Epithelial cell of alveolus of lung (primary cell): ENCODE measurements at places on chromosomes 3 and 15. TPM values are rescaled to one million over a fixed set of nuclear protein-coding genes. Genes with fewer than 3 reads are reported as not detected.

The RLBP1 gene
- not detected in 2 replicates for total RNA-seq

The ADAMTSL3 gene
- 1.3 and 4.2 TPM in 2 replicates for total RNA-seq

The CLDN16 gene
- 0.26 TPM in 1 of 2 replicates, not detected in the other for total RNA-seq

The NTRK3 gene
- total RNA-seq = 0.26 TPM in 1 of 2 replicates, not detected in the other

The SAMD7 gene
- total RNA-seq = not detected in 2 replicates

The NLGN1 gene
- 1.4 and 2.5 TPM in 2 replicates for total RNA-seq

The ZNF662 gene
- total RNA-seq = 1.3 and 3.0 TPM in 2 replicates

The NPAP1 gene
- total RNA-seq = not detected in 2 replicates

The STRA6 gene
- 0.80 and 13.1 TPM in 2 replicates for total RNA-seq

The GOLGA8S gene
- total RNA-seq = not detected in 2 replicates

The GOLGA6L6 gene
- total RNA-seq = not detected in 2 replicates

The FBN1 gene
- total RNA-seq = 130 and 283 TPM in 2 replicates

The GALNT15 gene
- total RNA-seq = 1.2 and 16.8 TPM in 2 replicates

The ANKRD63 gene
- not detected in 2 replicates for total RNA-seq

The IGSF10 gene
- total RNA-seq = 1.6 and 3.7 TPM in 2 replicates

The FBXW12 gene
- not detected in 2 replicates for total RNA-seq

The COMMD2 gene
- total RNA-seq = 20.6 and 24.4 TPM in 2 replicates

The MYRIP gene
- total RNA-seq = 0.24 TPM in 1 of 2 replicates, not detected in the other

The CDHR4 gene
- 0.16 TPM in 1 of 2 replicates, not detected in the other for total RNA-seq

The RARRES1 gene
- 88.2 and 148 TPM in 2 replicates for total RNA-seq

The TMEM158 gene
- 25.3 and 153 TPM in 2 replicates for total RNA-seq

The SERF2 gene
- 1,226 and 1,940 TPM in 2 replicates for total RNA-seq

The RTP1 gene
- not detected in 2 replicates for total RNA-seq

The SNRPA1 gene
- 38.3 and 43.5 TPM in 2 replicates for total RNA-seq

The SLC28A2 gene
- not detected in 2 replicates for total RNA-seq

The SHC4 gene
- total RNA-seq = 1.5 and 1.6 TPM in 2 replicates

The CFAP91 gene
- total RNA-seq = 0.32 and 1.4 TPM in 2 replicates

The PIERCE2 gene
- 6.5 TPM in 1 of 2 replicates, not detected in the other for total RNA-seq

The NANOGP8 gene
- total RNA-seq = not detected in 2 replicates

The AADAC gene
- total RNA-seq = 1.3 TPM in 1 of 2 replicates, not detected in the other

The FANCD2OS gene
- total RNA-seq = not detected in 2 replicates

The SHF gene
- total RNA-seq = 3.2 and 15.4 TPM in 2 replicates

The OXSM gene
- total RNA-seq = 9.6 and 12.2 TPM in 2 replicates

The CLEC3B gene
- total RNA-seq = 0.52 and 1.7 TPM in 2 replicates

The CADM2 gene
- total RNA-seq = under 0.01 and 0.16 TPM in 2 replicates

The GPR27 gene
- total RNA-seq = not detected in 2 replicates

The PATL2 gene
- not detected in 2 replicates for total RNA-seq

The LHFPL4 gene
- total RNA-seq = not detected in 2 replicates

The EXD1 gene
- total RNA-seq = not detected in 2 replicates

The HYAL2 gene
- 68.3 and 88.3 TPM in 2 replicates for total RNA-seq

The C3orf70 gene
- 0.64 and 1.4 TPM in 2 replicates for total RNA-seq

The ARHGAP31 gene
- 3.0 and 15.0 TPM in 2 replicates for total RNA-seq

The SLC15A2 gene
- total RNA-seq = under 0.01 TPM in 1 of 2 replicates, not detected in the other

The NOX5 gene
- 0.39 TPM in 1 of 2 replicates, not detected in the other for total RNA-seq

The ARPC4 gene
- 90.5 and 289 TPM in 2 replicates for total RNA-seq

The SPATA16 gene
- not detected in 2 replicates for total RNA-seq

The DLEC1 gene
- total RNA-seq = 0.13 TPM in 1 of 2 replicates, not detected in the other

The RYR3 gene
- total RNA-seq = not detected in 2 replicates
